ENCODE measurements at places on chromosomes 6 and 20. TPM values are rescaled to one million over a fixed set of nuclear protein-coding genes. Genes with fewer than 3 reads are reported as not detected.

DNA sequence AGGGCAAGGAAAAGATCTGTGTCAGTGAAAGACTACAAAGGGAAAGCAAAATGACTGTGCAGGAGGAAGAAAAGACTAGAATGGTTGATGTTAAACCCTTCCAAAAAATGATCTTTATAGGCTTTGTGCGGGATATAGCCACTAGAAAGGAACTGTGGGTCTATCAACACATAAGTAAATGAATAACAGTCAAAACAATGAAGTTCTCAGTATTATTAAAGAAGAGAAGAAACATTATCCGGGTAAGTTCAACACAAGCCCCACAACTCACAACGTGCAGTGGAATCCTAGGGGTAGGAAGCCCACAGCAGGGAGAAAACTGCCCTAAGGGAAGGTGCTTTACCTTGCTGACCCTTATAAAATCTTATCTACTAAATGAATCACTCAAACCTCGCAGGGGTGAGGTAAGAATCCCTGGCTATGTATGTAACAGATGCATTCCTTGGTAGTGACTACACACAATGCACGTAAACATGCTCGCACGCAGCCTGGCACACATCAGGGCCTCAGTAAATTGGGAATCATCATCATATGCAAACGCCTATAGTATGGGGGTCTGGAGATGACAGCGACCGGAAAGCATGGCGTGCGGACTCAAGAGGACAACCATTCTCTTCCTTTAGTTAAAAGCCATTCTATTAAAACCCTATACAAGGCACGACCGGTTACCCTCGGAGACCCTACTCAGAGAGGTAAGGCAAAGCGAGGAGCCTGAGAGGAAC is 11.3 kb downstream of the TFAP2A start:
- no peak for DNase-seq

DNA sequence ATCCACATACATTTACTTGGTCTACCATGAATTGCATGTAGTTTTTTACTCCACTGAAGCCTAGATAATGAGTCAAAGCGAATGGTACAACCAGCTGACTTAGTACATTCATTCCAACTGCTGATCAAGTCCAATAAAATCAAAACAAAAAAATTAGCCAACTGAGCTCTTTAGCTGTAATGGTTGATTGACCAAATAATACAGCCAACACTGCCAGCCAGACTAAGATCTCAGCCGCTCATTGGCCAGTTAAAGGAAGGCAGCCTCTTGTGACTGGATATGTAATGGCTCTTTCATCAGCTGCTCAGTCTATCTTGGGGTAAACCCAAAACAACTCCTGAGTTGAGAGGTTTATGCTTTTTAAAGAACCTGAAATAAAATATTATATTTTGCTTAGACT is 204.3 kb upstream of the RSPO3 start:
- no peak for DNase-seq

- no peak for DNase-seq
These were observed 705.2 kb upstream of the NRSN1 start for GRCh38 chr6:23420659-23421350.

CALHM5 gene
- under 0.01 TPM for polyA plus RNA-seq

GRCh38 chr6:164148788-164149187 is 734.3 kb downstream of the QKI start:
- DNase-seq: no peak

NFKBIE gene
- polyA plus RNA-seq: 8.3 TPM
